ENCODE measurements at places on chromosomes 12 and 14.

DNA sequence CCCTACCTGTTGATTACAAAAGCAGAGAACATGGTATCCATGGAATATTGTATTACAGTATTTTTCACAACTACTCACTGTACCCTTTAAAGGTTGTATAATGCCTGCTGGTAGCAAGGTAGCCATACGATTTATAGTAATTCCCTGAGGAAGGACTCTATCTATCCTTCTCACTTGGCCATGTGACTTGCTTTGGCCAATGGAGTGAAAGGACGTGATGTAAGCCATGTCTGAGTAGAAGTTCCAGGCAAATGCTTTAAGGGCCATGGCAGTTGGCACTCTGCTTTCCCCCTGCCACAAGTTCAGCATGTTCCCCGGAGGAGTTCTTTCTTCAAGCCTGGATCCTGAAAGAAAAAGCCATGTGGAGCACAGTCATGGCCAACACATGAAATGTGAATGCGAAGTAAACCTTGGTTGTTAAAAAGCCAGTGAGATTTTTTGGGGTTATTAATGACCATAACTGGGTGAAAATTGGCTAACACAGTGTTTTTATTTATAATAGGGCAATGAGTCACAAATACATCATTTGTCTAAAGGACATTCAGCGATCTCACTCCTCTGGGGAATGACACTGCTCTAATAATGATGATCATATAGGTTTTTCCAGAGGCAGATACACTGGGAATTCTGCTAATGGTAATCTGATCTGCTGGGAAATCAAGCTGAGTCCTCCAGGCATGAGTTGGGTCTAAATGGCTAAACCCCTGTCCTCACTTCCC is 67.4 kb upstream of the SLC38A2 start:
- no peak for DNase-seq

DNA sequence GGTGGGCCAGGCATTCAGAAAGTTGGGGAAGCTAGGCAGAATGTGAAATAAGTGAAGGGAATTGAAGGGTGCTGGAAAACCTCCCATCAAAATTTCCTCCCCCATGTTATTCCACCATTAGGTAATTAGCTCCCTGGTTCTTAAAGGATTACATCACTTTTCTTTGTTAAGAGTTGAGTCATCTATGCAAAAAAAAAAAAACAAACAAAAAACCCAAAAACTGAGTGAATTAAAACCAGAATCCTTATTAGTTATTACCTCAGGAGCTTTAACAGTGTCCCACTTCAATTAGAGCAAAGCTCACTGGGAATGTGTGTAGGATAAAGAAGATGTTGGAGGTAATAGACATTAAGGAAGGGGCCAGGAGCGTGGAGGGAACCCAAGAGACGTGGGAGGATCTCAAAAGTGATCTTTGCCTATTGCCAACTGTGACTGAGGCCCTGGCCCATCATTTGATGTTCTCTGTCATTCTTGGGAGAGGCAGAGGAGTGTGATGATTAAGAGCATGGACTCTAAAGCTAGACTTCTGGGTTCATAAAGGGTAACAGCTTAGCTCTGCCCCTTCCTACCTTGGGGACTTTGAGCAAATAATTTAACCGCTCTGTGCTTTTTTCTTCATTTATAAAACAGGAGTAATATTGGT is 364.7 kb downstream of the APAF1 start:
- no peak for DNase-seq

GRCh38 chr14:77296906-77297305 is 23.8 kb downstream of the POMT2 start:
- no peak for DNase-seq

DNA sequence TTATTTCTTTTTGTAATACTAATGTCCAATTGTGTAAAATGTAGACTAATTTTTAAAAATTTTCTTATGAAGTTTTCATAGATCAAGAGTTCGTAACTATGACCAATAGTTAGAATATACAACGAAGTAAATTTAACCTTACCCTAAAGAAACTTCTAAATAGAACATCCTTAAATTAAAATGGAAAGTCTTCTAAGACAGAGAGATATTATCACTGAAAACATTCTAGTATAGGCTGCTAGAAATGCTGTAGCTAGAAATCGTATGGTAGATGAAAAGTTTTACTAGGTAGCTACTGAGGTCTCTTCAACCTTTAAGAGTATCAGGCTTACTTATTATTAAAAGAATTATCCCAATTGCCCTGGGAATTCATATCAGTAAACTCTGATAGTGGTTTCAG is 925 bp downstream of the CLEC2A start:
- DNase-seq = no peak

DNA sequence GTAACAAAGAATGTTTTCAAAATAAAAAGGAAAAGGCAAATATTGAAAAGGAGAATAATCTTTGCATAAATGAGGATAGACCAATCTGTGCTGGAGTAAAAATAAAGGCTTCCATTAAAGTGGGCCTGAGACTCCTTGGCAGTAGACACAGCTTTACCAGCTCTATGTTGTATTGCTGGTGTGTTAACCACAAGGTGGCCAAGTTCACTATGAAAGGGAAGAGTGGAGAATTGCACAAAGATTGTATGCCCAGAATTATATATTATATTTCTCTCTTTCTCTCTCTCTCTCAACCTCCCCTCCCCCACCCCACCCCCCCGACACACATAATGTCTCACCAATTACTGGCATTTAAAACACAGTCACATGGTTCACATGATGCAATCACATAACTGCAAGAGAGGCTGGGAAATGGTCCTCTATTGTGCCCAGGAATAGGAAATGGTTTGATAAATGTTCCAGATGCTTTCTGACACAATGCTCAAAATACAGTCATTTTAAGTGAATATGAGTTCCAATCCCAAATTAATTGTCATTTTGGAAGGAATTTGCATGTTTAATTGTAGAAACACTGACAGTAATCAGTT is 222.6 kb upstream of the SYT1 start:
- DNase-seq = no peak

GRCh38 chr14:105224845-105225570 is 23.3 kb upstream of the BTBD6 start:
- no peak for DNase-seq

DNA sequence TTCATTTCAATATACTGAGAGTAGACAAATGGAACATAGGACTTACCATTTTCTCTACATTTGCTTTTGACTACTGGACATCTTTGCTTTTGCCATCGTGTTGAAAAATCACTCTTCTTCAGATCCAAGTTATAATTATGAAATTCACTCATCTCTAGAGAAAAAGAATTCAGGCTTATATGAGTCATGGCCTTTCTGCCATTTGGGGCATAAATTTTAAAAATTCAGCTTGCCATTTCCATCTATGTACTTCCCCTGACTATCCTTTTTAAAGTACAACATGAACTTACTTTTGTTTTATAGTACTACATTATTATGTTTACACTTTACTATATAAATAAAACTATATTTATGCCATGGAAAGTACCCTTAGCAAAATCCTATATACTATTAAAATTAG is 3.0 kb downstream of the KLRK1 start:
- no peak for DNase-seq
